CD4-positive, alpha-beta T cell treated with Interleukin-17A for 4 hours (primary cell): ENCODE measurements at places on chromosomes 5 and 9.

- DNase-seq: no peak
Observed at GRCh38 chr5:106086352-106086751, 1584.4 kb downstream of the EFNA5 start.

DNA sequence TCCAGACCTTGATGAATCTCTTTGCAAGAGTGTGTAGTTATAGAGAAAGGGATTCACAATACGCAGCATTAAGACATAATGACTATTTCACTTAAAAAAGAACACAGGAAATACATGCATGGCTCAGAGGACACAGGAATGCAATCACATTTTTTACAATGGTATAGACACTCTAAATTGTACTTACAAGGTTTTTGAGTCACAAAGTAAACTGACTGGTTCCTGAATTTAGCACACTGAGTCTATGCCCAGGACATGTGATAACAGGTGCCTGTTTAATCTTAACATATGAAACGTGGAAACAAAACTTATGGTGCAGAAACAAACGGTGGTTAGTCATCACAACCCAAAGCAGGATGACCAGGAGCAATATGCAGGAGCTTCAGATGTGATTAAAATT, 6.7 kb downstream of the EPB41L4A start:
- no peak for DNase-seq

DNA sequence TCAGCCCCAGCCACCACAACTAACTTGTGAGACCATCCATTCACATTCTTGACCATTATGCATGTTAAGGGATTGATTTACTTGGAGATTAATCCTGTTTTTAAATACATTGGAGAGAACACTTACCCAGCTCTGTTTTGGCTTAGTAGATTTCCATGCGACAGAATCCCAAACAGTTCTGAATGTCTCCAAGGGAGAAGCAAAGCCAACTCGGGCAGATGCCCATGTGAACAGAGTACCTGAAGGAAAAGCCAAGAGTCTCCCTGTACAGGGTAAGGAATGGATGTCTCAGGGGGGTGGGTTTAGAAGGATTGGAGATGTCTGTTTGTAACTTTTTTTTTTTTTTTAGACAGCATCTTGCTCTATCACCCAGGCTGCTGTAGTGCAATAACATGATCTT, 61.0 kb downstream of the GRAMD2B start:
- DNase-seq: no peak

DNA sequence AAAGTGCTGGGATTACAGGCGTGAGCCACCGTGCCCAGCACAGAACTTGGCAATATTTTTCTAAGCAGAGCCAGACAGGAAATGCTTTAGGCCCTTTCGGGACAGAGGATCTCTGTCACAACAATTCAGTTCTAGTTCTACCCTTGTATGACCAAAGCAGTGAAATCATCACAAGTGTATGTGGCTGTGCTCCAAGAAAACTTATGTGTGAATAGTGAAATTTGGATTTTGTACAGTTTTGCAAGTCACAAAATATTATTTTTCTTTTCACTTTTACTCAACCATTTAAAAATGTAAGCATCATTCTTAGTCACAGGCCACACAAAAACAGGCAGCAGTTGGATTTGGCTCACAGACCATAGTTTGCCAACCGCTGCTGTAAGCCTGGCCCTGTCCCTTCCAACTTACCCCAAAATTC, 20.4 kb upstream of the PRUNE2 start:
- DNase-seq: no peak

GRCh38 chr5:83947763-83948162, 227.1 kb upstream of the HAPLN1 start:
- DNase-seq: no peak

- no peak for DNase-seq
Observed at GRCh38 chr5:107303171-107303968, 367.4 kb downstream of the EFNA5 start.

- DNase-seq: no peak
Observed at GRCh38 chr5:173205916-173206315, 29.1 kb downstream of the NKX2-5 start.

DNA sequence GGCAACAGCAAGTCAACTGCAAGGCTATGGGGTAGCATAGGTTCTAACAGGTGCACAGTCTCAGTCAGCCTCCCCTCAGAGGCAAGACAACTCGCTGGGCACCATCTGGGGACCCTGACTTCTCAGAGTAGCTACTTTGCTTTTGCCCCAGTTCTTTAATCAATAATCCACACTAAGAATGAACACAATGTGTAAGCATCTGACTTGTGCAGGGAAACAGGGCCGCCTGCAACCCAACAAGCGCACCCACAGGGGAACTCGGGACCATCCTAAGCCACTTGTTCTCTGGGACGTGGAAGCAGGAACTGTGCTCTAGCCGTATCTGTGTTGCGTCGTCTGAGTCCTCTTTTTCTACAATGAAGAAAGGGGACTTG, 1.9 kb downstream of the MOB3B start:
- no peak for DNase-seq

- DNase-seq: no peak
Observed at GRCh38 chr9:80435591-80435990, 863.8 kb downstream of the TLE4 start.

DNA sequence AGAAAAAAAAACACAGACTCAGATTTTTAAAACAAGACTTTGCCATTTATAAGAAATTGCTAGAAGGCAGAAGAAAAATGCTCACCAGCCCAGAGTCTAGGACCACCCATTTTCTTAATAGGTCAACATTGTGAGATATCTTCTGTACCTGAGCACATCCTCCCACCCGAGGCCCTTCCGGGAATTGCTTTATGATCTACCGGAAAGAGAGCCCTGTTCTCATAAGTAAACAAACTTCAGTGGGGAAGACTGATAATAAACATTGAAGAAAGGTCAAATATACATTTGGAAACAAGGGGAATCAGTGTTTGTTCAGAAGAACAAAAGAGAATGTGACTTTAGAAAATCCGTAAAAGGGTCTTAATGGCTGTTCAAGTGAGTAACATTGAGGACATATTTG, 44.4 kb downstream of the PRKACG start:
- DNase-seq: no peak

DNA sequence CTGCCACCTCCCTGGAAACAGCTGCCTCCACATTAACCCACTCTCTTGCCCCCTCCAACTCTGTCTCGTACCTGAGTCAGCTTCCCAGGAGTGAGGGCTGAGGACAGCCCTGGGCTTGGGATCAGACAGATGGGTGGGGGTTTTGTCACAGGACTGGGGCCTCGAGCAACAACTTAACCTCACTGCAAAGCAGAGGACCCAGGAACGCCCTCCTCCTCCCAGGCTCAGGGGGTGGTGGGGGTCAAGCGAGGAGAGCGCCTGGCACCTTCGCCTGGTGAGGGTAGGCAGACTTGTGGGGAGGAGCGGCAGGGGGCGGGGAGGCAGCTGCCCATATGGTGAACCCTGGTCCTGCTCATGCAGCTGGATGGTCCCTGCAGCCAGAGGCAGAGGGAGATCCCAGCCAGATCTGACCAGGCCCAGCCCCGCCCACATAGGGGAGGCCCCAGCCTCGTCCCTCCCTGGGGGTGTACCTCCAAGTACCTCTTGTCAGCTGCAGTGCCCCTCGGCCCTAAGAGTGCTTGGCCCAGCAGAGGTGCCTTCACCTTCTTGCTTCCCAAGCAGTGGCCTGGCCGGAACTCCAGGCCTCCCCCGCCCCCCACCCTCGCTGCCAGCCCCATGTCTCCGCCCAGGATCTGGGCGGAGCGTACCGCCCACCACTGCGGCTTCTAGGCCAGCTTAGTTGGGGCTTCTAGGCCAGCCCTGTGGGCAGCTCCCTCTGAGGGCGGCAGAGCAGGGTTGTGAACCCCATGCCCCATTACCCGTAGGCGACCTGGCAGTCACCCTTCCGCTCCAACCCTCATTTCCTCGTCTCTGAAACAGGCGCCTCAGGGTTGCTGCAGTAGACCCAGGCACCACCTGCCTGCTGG, at the start of gene SARDH:
Gene SARDH, minus strand, starts transcription at position 579 of the 866 bp plus-strand sequence. CDS start 4,179 bp downstream, outside the sequence.
- DNase-seq: peak; percentile 63

GRCh38 chr5:83750749-83751148, 30.1 kb upstream of the HAPLN1 start:
- DNase-seq: no peak

- no peak for DNase-seq
Observed at GRCh38 chr5:43400082-43400481, 12.1 kb downstream of the CCL28 start.

DNA sequence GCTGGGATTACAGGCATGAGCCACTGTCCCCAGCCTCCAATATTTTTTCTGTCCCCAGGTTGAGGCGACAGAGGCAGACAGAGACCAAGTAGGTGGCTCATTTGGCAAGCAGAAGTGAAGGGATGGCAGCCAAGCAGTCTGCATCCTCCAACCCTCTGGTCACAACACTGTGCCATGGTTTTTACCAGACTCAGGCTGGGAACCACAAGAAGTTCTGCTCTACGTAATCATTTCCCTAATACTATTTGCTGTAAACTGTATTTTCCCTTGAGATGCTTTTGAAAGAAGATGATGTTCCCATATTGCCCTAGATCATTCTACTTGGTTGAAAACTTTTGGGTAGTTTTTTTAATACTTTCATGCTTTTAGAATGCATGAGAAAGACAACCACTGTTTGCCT, 40.5 kb downstream of the PTTG1 start:
- no peak for DNase-seq

GRCh38 chr5:99901972-99902371, 633.2 kb upstream of the FAM174A start:
- DNase-seq: no peak

- no peak for DNase-seq
Observed at GRCh38 chr9:13113751-13114150, 165.7 kb downstream of the MPDZ start.
